ENCODE measurements at places on chromosomes 7 and 10.

- no peak for DNase-seq
Measured at GRCh38 chr10:1392127-1392526, 335.9 kb downstream of the WDR37 start.

DNA sequence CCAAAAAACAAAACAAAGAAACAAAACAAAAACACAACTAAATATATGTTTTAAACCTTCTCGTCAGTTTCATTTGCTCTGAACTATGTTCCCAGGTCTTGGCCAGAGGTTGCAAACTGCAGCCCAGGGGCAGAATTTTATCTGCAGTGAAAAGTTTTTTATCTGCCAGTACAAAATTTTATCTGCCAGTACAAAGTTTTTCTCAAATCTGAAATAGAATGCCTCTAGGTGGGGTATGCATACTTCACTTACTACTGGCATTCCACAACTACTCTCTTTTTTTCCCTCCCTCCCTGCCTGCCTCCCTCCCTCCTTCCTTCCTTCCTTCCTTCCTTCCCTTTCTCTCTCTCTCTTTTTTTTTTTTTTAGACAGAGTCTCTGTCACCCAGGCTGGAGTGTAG lies 9.4 kb upstream of the CLDN3 start:
- no peak for DNase-seq

DNA sequence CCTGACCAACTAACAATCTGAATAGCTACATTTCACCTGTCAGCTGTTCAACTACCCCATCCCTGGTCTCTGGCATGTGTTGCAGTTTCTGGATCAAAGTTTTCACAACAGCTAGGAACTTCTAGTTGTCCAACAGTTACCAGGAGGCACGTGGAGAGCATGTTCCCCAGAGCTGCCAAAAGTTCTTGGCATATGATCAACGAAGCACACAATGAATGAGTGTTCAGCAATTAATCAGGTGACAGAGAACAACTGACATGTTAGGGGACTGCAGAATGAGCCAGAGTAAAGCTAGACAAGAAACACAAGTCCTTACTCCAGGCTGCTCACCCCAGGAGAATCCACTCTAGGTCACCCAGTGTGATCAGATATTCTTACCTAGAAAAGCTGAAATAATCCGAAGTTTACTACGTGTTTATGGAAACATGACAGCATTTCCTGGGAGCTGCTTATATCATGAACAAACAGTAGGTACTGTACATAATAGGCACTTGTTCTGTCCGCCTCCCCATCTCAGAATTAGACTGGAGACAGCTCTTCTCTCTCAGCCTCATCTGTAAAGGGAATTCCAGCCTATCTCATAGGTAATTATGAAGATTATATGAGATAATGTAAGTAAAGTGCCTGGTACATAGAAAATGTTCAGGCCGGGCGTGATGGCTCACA lies 50.6 kb downstream of the ZNF438 start:
- DNase-seq, result no peak

- DNase-seq, result no peak
Measured at GRCh38 chr10:132408823-132409666, 12.0 kb downstream of the PWWP2B start.

DNA sequence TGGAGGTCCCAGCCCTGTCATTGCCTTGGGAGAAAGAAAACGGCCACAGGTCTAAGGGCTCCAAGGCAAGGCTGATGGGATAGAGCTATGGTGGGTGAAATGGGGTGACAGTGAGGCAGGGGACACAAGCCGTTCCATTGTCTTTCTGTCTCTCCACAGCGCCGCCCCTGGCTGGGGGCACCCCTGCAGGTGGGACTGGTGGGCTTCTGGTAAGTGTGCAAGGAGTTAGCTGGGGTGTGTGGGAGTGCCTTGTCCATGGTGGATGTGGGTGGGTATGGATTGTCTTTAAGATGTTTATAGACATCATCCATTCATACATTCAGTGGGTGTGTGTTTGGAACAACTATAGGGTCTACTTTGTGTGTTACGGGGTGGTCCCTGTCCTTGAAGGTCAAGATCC lies 7.5 kb downstream of the SFXN3 start:
- no peak for DNase-seq

- no peak for DNase-seq
Measured at GRCh38 chr10:61941202-61941681, 39.7 kb downstream of the ARID5B start.

DNA sequence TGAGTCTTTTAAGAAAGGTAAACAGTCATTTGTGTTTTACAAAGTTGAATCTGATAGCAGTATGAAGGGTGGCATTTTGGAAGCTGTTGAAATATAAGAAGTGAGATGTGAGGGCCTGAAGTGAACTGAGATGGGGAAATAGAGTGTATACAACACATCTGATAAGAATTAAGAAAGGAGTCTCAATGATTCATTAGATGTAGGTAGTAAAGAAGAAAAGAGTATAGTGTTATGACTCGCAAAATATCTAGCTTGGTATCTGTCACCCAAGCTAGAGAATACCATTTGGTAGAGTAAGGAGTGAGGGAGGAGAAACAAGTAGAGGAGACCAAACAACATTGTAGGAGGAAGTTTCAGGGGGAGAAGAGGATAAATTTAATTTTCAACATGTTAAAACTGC lies 5.3 kb downstream of the PTPN12 start:
- DNase-seq, result no peak

- no peak for DNase-seq
Measured at GRCh38 chr10:24513155-24513554, 210.5 kb downstream of the ARHGAP21 start.

DNA sequence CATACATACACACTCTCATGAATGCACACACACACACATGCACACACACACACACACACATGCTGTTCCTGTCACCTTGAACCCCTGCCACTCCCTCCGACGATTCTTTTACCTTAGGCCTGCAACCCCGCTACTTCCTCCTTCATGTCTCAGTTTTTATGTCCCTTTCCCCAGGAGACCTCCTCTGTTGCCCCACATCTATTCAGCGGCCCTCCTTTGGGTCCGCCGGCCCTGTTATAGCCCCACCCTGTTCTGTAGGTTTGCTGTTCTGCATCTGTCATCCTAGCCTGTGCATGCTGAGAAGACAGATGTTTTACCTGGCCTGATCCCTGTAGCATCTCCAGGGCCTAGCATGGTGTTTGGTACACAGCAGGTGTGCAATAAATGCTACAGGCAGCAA lies 161.6 kb upstream of the PCBD1 start:
- DNase-seq, result no peak

- DNase-seq, result no peak
Measured at GRCh38 chr7:129980667-129981066, 27.9 kb upstream of the UBE2H start.

- DNase-seq, result no peak
Measured at GRCh38 chr7:842431-843031, 10.3 kb downstream of the SUN1 start.

- DNase-seq, result no peak
Measured at GRCh38 chr7:131218727-131219128, 108.9 kb upstream of the MKLN1 start.

DNA sequence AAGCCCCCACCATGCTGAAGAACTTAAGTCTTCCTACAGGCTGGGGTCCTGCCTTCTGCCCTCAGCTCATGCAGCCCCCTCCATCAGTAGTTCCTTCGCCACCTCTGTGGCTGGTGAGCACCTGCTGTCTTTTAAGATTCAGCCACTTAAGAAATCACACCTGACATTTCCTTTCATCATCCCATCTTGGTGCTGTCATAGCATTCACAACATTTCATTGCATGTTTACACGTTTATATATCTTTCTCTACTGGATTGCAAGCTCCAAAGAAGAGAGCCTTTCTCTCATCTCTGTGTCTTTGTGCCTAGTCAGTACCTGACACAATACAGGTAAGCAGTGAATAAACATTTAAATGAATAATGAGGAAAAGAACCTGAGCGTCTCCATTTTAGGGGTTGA lies 38.3 kb downstream of the SND1 start:
- no peak for DNase-seq

GRCh38 chr10:58579011-58579655 lies 66.5 kb downstream of the BICC1 start:
- DNase-seq, result no peak

GRCh38 chr7:2269991-2270460 lies 28.0 kb downstream of the NUDT1 start:
- DNase-seq, result no peak

GRCh38 chr10:8137272-8137681 lies 82.8 kb downstream of the GATA3 start:
- no peak for DNase-seq

GRCh38 chr10:58293989-58294388 lies 25.0 kb downstream of the CISD1 start:
- no peak for DNase-seq

- DNase-seq, result no peak
Measured at GRCh38 chr10:107986571-107986970, 822.1 kb upstream of the SORCS1 start.

DNA sequence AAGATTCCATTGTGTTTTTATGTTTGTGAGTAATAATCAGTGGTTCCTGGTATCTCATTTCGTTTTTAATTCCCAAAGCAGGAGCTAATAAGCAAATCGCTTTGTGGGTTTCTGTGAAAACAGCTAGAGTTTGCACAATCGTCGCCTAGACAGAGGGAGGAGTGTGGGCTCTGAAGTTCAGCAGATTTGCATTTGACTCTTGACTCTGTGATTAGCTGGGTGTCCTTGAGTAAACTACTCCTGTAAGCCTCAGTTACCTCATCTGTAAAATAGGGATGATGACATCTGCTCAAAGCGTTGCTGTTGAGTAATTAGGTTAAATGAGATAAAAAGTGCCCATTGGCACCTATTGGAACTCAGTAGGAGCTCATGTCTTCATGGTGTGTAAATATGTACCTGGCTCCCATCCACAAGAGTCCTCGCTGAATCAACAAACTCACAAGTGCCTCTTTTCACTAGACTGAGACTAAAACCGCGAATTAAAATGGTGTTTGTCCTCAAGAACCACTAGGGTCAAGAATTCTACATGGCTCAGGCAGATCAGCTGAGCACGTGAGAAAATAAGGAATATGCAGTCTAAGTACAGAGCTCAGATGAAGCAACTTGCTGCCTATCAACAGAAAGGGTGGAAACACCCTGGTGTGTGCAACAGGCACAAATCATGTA lies 385.8 kb upstream of the C7orf33 start:
- DNase-seq, result no peak

DNA sequence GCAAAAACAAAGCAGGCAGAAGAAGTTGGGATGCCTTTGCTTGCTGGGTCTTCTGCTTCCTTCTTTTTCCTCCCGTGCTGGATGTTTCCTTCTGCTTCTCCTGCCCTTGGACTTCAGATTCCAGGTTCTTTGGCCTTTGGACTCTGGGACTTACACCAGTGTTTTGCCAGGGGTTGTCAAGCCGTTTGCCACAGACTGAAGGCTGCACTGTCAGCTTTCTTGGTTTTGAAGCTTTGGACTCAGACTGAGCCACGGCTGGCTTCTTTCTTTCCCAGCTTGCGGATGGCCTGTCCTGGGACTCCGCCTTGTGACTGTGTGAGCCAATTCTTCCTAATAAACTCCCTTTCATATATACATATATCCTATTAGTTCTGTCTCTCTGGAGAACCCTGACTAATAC lies 11.3 kb upstream of the LCOR start:
- DNase-seq, result no peak

DNA sequence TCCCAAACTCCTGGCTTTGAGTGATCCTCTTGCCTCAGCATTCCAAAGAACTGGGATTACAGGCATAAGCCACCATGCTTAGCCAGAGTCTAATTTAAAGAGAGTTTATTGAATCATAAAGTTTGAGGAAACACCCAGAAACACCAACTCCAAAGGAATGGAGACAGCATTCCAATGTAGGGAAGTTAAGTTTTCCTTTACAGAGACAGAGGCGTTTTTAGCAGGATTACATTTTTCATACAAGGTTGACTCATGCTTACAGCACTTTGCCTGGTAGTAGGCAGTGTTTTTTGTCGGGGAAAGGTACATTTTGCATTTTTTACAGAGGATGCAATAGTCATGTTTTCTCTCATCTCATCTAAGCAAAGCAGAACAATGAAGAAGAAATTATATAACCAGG lies 18.9 kb upstream of the OPN4 start:
- no peak for DNase-seq

DNA sequence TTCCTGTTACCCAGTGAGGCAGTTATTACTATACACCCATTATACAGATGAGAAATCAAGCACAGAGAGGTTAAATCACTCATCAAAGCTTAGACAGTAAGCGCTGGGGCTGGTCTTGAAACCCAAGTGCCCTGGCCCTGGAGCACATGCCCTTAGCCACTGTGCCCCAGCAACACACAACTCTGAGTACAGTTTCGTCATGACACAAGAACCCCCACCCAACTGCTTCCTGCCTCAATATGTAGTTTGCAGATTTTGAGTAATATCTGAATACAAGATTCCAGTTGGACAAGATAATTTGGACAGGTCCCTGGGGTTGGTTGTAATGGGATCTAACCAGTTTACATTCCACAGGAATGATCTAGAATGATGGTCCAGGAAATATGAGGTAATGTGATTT lies 62.8 kb downstream of the SH3PXD2A start:
- DNase-seq, result no peak
